ENCODE measurements at places on chromosomes 1 and 21.

GRCh38 chr1:12340544-12340930 lies 110.7 kb downstream of the VPS13D start:
- no peak overlapping the region for H3K27ac ChIP-seq
- peaks cover 37% of the 10 kb centered on the region for H3K4me1 ChIP-seq
- no peak for DNase-seq
- peaks cover 37% of the 10 kb centered on the region for H3K36me3 ChIP-seq
- H3K27me3 ChIP-seq, result no peaks in the 10 kb centered on the region

- no peak for DNase-seq
- no peaks in the 10 kb centered on the region for H3K36me3 ChIP-seq
- H3K4me1 ChIP-seq, result no peaks in the 10 kb centered on the region
- no peaks in the 10 kb centered on the region for H3K27me3 ChIP-seq
- H3K27ac ChIP-seq, result no peak overlapping the region
These were observed 70.4 kb upstream of the ACTRT2 start for GRCh38 chr1:2950926-2951305.

DNA sequence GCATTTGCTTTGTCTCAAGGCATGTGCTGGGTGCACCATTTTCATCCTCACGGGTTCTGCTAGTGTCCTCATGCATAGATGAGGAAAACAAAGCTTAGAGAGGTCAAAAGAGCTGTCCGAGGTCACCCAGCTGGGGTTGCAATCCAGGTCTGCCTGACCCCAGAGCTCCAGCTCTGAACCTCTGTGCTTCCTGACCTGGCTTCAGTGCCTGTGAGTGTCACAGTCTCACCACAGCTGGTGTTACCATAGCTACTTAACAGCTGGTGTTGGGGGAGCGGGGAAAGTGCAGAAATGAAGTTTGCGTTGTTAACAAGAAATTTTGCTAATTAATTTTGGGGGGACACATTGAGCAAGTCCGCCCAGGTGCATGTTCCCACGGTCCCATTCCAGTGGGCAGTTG lies 328.5 kb downstream of the KIF26B start:
- H3K4me1 ChIP-seq, result no peaks in the 10 kb centered on the region
- H3K4me3 ChIP-seq, result no peak overlapping the region
- no peaks in the 10 kb centered on the region for H3K36me3 ChIP-seq
- no peak overlapping the region for H3K27ac ChIP-seq
- DNase-seq, result no peak
- no peaks in the 10 kb centered on the region for H3K27me3 ChIP-seq

GRCh38 chr1:165168467-165168866 lies 188.0 kb downstream of the LMX1A start:
- H3K4me3 ChIP-seq, result no peak overlapping the region
- H3K27ac ChIP-seq, result no peak overlapping the region
- no peaks in the 10 kb centered on the region for H3K36me3 ChIP-seq
- H3K27me3 ChIP-seq, result no peaks in the 10 kb centered on the region
- no peaks in the 10 kb centered on the region for H3K4me1 ChIP-seq

- DNase-seq, result no peak
- no peak overlapping the region for H3K27ac ChIP-seq
- no peaks in the 10 kb centered on the region for H3K27me3 ChIP-seq
These were observed 21.7 kb downstream of the RCOR3 start for GRCh38 chr1:211280910-211281309.

- peak within 1 kb of the TSS; percentile 80 for H3K27ac ChIP-seq
- no peaks in the 10 kb centered on the region for H3K27me3 ChIP-seq
- DNase-seq, result peak; percentile 59
- H3K4me3 ChIP-seq, result peak within 1 kb of the TSS; percentile 93
These were observed at the start of gene EVA1C for GRCh38 chr21:32412162-32413014. Gene EVA1C, plus strand, starts transcription at chr21:32412706. Its CDS starts 148 bp downstream, at chr21:32412854.

- H3K4me3 ChIP-seq, result no peak overlapping the region
- peaks cover 48% of the 10 kb centered on the region for H3K36me3 ChIP-seq
- no peaks in the 10 kb centered on the region for H3K27me3 ChIP-seq
- no peak for DNase-seq
- H3K4me1 ChIP-seq, result no peaks in the 10 kb centered on the region
- no peak overlapping the region for H3K27ac ChIP-seq
These were observed 41.5 kb downstream of the DTL start for GRCh38 chr1:212077028-212077427.

- H3K4me3 ChIP-seq, result no peak overlapping the region
- peaks cover 17% of the 10 kb centered on the region for H3K4me1 ChIP-seq
- no peaks in the 10 kb centered on the region for H3K36me3 ChIP-seq
These were observed 454.6 kb upstream of the RUNX1 start for GRCh38 chr21:35503671-35504070.

GRCh38 chr1:64039390-64039926 lies 164.0 kb upstream of the UBE2U start:
- peaks cover 3% of the 10 kb centered on the region for H3K27me3 ChIP-seq
- H3K4me1 ChIP-seq, result no peaks in the 10 kb centered on the region
- no peak for DNase-seq
- H3K36me3 ChIP-seq, result no peaks in the 10 kb centered on the region
- no peak overlapping the region for H3K4me3 ChIP-seq

- no peaks in the 10 kb centered on the region for H3K27me3 ChIP-seq
- no peak overlapping the region for H3K27ac ChIP-seq
- no peak for DNase-seq
- H3K4me1 ChIP-seq, result peaks cover 32% of the 10 kb centered on the region
These were observed 5.7 kb downstream of the VAMP4 start for GRCh38 chr1:171736196-171736595.

DNA sequence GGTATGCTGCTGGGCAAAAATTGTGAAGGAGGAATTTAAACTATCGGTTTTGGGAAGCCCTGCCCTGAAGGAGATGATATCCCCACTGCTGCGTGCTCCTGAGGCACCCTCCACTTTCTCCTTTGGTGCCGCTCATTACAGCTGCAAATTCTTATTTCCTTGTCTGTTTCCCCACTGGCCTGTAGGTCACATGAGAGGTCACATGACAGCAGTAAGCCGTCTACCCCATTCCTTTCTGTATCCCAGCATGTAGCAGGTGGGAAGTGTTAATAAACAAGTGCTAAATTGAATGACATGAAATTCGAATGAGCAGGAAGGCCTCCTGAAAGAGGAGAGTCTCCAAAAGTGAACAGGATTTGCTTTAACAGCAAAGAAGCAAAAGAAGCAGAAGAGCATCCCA lies 58.7 kb downstream of the GRIK3 start:
- no peaks in the 10 kb centered on the region for H3K36me3 ChIP-seq
- H3K27ac ChIP-seq, result no peak overlapping the region
- H3K4me1 ChIP-seq, result no peaks in the 10 kb centered on the region
- no peaks in the 10 kb centered on the region for H3K27me3 ChIP-seq

GRCh38 chr1:175599212-175599705 lies 144.1 kb downstream of the TNR start:
- H3K27me3 ChIP-seq, result peaks cover 14% of the 10 kb centered on the region
- no peak overlapping the region for H3K4me3 ChIP-seq
- H3K36me3 ChIP-seq, result no peaks in the 10 kb centered on the region
- H3K4me1 ChIP-seq, result peaks cover 11% of the 10 kb centered on the region
- no peak for DNase-seq

DNA sequence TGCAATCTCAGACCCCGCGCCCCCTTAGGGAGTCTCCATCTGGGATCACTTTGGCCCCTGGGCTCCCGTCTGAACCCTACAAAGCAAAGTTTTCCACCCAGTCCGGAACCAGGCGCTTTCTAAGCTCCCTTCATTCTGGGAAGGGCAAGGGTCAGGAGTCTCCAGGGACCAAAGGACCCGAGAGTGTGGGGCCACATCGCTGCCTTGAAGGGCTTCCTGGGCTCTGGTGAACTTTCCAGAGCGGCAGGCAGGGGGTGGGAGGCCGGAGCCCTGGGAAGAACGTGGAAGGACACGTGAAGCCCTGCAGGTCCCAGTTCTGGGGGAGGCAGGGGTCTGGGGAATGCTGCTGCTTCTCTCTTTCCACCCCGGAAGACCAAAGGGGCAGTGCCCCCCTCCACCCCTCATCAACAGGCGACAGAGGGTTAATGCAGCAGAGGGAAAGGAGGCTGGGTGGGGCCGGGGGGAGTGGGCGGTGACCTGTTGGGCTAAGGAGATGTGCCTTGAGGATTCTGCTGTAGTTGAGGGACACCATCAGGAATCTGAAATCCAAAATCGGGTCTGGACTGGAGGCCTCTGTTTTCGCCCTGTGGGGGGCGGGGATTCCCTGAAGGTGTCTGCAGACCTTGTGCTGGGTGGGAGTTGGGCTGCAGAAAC lies 734 bp downstream of the CDK18 start:
- no peak for DNase-seq
- no peak overlapping the region for H3K27ac ChIP-seq
- H3K36me3 ChIP-seq, result no peaks in the 10 kb centered on the region
- peaks cover 28% of the 10 kb centered on the region for H3K27me3 ChIP-seq
- peak overlapping the region; percentile 48 for H3K4me3 ChIP-seq

- no peaks in the 10 kb centered on the region for H3K4me1 ChIP-seq
- no peak overlapping the region for H3K27ac ChIP-seq
- no peak for DNase-seq
- H3K27me3 ChIP-seq, result peaks cover 15% of the 10 kb centered on the region
- H3K36me3 ChIP-seq, result no peaks in the 10 kb centered on the region
These were observed 218.8 kb upstream of the CAMK1G start for GRCh38 chr1:209364716-209365115.

- DNase-seq, result peak; percentile 54
- no peaks in the 10 kb centered on the region for H3K27me3 ChIP-seq
- H3K4me3 ChIP-seq, result peak overlapping the region; percentile 19
- H3K36me3 ChIP-seq, result peaks cover 89% of the 10 kb centered on the region
- peak overlapping the region; percentile 69 for H3K27ac ChIP-seq
- peaks cover 47% of the 10 kb centered on the region for H3K4me1 ChIP-seq
These were observed 155.1 kb downstream of the VPS13D start for GRCh38 chr1:12384836-12385456.

DNA sequence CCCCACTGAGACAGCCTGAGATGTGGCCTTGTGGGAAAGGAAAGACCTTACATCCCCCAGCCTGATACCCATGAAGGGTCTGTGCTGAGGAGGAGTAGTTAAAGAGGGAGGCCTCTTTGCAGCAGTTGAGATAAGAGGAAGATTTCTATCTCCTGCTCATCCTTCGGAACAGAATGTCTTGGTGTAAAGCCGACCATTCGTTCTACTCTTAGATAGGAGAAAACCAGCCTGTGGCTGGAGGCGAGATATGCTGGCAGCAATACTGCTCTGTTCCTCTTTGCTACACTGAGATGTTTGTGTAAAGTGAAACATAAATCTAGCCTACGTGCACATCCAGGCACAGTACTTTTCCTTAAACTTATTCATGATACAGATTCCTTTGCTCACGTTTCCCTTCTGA lies 1.5 kb upstream of the CCDC27 start:
- peaks cover 21% of the 10 kb centered on the region for H3K4me1 ChIP-seq
- no peaks in the 10 kb centered on the region for H3K27me3 ChIP-seq
- H3K4me3 ChIP-seq, result no peak overlapping the region
- no peaks in the 10 kb centered on the region for H3K36me3 ChIP-seq
- H3K27ac ChIP-seq, result no peak overlapping the region
- DNase-seq, result no peak

DNA sequence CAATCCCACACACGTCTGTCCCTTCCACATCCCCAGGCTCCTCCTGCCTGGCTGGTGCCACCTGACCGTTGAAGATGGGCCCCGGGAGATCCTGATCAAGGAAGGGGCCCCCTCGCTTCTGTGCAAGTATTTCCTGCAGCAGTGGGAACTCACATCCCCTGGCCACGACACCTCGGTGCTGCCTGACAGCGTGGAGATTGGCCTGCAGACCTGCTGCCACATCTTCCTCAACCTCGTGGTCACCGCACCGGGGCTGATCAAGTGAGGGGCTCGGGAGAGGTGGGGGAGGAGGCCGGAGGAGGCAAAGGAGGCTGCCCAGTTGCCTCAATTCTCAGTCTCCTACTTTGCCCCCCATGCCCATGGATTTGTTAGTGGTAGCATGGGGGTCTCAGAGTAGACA lies 5.6 kb downstream of the NCDN start:
- no peak overlapping the region for H3K27ac ChIP-seq
- no peaks in the 10 kb centered on the region for H3K27me3 ChIP-seq
- no peak for DNase-seq
- H3K36me3 ChIP-seq, result peaks cover 16% of the 10 kb centered on the region
- H3K4me3 ChIP-seq, result no peak overlapping the region

GRCh38 chr1:222257027-222257426 lies 290.9 kb downstream of the HHIPL2 start:
- no peaks in the 10 kb centered on the region for H3K4me1 ChIP-seq
- H3K36me3 ChIP-seq, result no peaks in the 10 kb centered on the region
- H3K4me3 ChIP-seq, result no peak overlapping the region
- H3K27me3 ChIP-seq, result no peaks in the 10 kb centered on the region
- no peak for DNase-seq

GRCh38 chr1:200526709-200527612 lies 93.6 kb downstream of the KIF14 start:
- peaks cover 6% of the 10 kb centered on the region for H3K27me3 ChIP-seq
- no peak for DNase-seq
- peaks cover 9% of the 10 kb centered on the region for H3K4me1 ChIP-seq
- no peak overlapping the region for H3K4me3 ChIP-seq

- no peaks in the 10 kb centered on the region for H3K36me3 ChIP-seq
- no peaks in the 10 kb centered on the region for H3K27me3 ChIP-seq
- H3K4me1 ChIP-seq, result peaks cover 80% of the 10 kb centered on the region
- no peak for DNase-seq
- H3K4me3 ChIP-seq, result no peak overlapping the region
- peak overlapping the region; percentile 64 for H3K27ac ChIP-seq
These were observed 9.0 kb downstream of the FAM20B start for GRCh38 chr1:179034720-179035119.

GRCh38 chr1:28591708-28592320 lies at the start of gene RAB42:
Gene RAB42, plus strand, starts transcription at chr1:28592265. Its CDS starts 247 bp downstream, at chr1:28592512.
- H3K36me3 ChIP-seq, result peaks cover 6% of the 10 kb centered on the region
- H3K4me1 ChIP-seq, result peaks cover 8% of the 10 kb centered on the region

DNA sequence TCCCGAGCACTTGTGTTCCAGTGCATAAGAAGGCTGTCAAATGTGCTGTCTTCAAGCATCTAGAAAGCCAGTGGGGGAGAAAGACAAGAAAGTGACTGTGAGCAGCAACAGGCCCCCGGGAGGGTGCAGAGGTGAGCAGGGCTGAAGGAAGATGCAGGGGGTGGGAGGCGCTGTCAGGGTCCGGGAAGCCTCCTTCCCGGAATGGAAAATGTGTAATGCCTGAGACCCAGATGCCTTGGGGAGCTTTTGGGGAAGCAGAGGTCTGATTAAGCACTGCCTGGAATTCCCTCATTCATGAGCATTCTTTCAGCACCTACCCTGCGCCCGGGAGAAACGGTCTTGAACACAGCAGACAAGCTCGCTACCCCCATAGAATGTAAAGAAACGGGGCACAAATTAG lies 1.3 kb downstream of the NPHP4 start:
- H3K4me3 ChIP-seq, result peak overlapping the region; percentile 99
- H3K27me3 ChIP-seq, result no peaks in the 10 kb centered on the region
- peaks cover 29% of the 10 kb centered on the region for H3K4me1 ChIP-seq

DNA sequence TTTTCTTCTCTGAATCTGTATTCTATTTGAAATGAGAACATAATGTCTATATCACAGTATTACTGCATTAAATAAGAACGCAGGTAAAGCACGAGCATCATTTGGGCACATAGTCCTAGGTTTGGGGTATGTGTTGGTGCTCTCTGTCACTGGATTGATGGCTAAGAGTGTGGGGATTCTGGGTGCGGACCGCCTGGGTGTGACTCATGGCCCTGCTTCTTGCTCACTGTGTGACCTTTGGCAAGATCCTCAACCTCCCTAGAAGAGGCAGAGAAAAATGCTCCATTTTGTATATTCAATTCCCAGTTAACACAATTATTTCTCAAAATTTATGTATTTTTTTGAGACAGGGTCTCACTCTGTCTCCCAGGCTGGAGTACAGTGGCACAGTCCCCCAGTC lies 99.7 kb downstream of the LAMC2 start:
- H3K4me3 ChIP-seq, result no peak overlapping the region
- H3K27me3 ChIP-seq, result peaks cover 12% of the 10 kb centered on the region
- H3K4me1 ChIP-seq, result peaks cover 4% of the 10 kb centered on the region
- H3K36me3 ChIP-seq, result no peaks in the 10 kb centered on the region
